ENCODE measurements at places on chromosomes 7 and 10.
A peak's percentile ranks its signal among the peaks of the same experiment; 100 is the strongest.

- DNase-seq = no peak
Measured at GRCh38 chr7:105264707-105265106, 124.0 kb downstream of the SRPK2 start.

DNA sequence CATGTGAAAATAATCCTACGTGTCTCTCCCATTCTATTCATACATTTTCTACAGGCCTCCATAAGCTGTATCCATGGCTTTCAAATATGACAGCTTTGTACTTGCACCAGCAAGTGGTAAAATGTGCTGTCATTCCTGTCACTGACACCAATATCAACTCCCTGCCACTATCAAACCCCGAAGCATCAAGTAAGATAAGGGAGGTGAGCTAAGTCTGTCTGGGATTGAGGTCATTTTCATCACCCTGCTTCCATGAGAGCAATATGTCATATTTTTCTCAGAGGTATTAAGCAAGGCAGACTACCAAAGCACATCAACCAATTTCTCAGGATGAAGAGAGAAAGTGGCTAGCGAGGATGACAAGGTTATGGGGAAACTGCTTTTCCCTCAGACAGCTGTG, 11.1 kb downstream of the GPR22 start:
- DNase-seq = no peak

GRCh38 chr7:11373546-11374142, 400.0 kb downstream of the PHF14 start:
- no peak for DNase-seq

- no peak for DNase-seq
Measured at GRCh38 chr7:135235841-135236240, 2.2 kb downstream of the STRA8 start.

- DNase-seq = no peak
Measured at GRCh38 chr10:48786606-48787282, 102.1 kb downstream of the WDFY4 start.

GRCh38 chr7:150432915-150433892, 17.2 kb upstream of the GIMAP8 start:
- DNase-seq = no peak

- no peak for DNase-seq
Measured at GRCh38 chr7:135231686-135232085, 2.0 kb upstream of the STRA8 start.

DNA sequence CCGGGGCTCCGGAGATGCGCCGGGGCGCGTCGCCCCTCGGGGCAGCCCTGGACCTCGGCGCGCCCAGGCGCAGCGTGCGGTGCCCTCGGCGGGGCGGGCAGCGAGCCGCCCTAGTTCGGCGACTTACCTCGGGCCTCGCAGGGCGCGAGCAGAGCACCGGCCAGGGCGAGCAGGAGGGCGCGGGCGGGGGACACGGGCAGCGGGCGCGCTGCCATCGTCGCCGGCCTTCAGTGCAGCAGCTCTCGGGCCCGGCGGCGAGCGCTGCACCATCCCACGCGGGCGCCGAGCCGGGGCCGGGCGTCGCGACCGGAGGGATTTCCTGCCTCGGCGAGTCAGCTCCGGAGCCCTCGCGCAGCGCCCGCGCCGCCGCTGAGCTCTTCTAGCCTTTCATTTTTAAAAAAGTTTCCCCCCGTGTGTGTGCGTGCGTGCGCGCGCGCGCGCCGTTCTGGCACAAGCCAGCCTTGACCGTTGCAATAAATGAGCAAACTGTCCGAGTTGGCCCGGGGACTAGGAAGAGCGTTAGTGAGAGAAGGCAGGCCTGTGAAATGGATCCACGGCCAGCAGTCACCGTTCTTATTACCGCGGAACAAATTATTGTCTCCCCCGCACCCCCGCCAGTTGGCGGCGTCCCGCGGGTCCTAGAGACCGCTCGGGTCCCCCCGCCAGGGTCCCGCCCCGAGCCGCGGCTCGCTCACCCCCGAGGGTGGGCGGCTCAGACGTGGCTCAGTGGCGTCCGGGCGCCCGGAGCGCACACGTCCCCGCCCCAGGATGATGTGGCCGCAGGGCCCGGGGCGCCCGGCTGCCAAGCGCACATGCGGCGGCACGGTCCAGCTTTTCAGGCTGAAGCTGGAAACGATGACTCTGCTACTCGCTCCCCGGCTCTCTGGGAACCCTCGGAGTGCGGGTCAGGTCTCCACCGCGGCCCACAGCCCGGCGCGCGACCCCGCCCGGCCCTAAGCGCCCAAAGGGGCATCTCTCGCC, at the start of gene ADAM12:
ADAM12 (minus strand) TSS at position 547 of the 981 bp plus-strand sequence; CDS start at position 215, 332 bp downstream.
- DNase-seq = no peak

GRCh38 chr10:75042292-75042974, 69.0 kb upstream of the SAMD8 start:
- DNase-seq = no peak

GRCh38 chr7:91880016-91880412, 488 bp downstream of the MTERF1 start:
- DNase-seq = no peak

- DNase-seq = no peak
Measured at GRCh38 chr7:117478836-117479224, 995 bp upstream of the CFTR start.

GRCh38 chr7:154789404-154789803, 213.5 kb downstream of the PAXIP1 start:
- no peak for DNase-seq

DNA sequence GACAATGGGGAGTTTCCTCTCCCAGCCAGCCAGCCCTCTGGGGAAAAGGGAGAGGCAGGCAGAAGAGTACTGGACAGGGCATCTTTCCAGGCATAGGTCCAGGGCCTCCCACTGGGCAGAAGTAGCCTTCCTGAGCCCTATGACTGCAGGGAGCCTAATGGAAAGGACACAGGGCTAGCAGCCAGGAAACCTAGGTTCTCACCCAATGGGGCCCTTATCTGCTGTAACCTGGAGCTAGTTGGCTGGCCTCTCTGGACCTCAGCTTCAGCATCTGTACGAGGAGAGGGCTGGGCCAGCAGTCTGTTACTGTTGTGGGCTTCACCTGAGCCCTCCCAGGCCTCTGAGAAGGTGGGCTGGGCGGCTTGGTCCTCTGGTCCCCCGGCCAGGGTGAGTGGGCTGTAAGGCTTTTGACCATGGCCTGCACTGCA, 22.4 kb downstream of the LDB3 start:
- no peak for DNase-seq

DNA sequence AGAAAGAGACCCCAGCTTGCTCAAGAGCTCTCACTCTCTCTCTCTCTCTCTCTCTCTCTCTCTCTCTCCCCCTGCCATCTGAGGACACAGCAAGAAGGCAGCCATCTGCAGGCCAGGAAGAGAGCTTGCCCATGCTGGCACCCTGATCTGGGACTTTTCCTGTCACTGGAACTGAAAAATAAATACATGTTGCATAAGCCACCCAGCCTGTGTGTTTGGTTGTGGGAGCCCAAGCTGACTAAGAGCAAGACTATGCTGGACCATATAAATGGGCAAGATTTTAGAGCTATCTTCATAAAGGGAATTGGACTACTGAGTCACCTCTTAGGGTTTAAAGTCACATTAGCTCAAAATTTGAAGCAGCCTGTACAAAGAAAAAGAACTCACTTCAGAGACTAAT, 98.6 kb downstream of the SLC16A9 start:
- DNase-seq = no peak

GRCh38 chr10:77638321-77639101, 903 bp upstream of the KCNMA1 start:
- DNase-seq = peak; percentile 27

- DNase-seq = no peak
Measured at GRCh38 chr7:28647076-28647421, 234.7 kb downstream of the CREB5 start.

- no peak for DNase-seq
Measured at GRCh38 chr7:151432658-151433521, 7.1 kb downstream of the CRYGN start.

DNA sequence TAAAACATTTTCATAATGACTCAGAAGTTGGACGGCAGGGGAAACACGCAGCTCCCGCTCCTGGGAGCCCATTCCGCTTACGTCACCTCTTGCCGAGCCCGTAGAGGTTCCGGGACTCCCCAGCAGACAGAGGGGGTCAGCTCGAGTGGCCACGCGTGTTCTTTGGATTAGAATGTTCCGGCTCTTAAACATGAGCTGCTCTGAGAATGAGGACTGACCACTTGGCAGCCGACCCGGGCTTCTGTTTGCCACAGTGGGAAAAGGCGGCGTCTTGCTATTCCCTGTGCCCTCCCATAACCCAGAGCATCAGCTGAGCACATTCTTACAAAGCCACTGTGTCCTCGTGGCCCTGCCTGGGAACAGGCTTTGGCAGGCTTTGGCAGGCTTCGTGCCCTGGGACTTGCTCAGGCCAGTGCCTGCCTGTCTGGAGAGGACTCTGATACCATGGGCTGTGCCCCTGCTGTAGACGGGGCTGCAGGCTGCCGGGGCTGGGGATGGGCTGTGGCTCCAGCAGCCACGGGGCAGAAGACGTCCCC, 40.1 kb downstream of the PFKP start:
- DNase-seq = no peak

GRCh38 chr7:137545059-137545716, 201.7 kb upstream of the PTN start:
- DNase-seq = no peak

DNA sequence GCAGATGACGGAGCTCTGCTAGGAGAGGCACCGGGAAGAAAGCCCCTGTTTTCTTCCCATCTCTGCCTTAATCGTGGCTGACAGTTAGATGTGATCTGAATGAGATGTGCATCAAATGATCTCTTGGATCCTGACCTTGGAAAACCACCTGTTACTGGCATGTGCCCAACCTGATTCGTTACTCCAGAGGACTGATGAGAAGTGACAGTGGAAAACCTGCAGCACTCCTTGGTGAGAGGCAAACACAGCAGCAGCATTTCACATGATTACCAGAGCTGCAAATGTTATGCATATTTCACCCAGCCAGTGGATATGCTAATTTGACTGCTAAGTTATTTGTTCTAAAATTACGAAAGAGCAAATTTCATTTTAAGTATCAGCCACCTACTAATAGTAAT, 95.3 kb downstream of the PTPRN2 start:
- no peak for DNase-seq

- DNase-seq = no peak
Measured at GRCh38 chr7:50393547-50394252, 56.5 kb downstream of the FIGNL1 start.

- no peak for DNase-seq
Measured at GRCh38 chr7:133081119-133081598, 731 bp downstream of the CHCHD3 start.

- no peak for DNase-seq
Measured at GRCh38 chr10:114045136-114046086, 1.7 kb downstream of the ADRB1 start.

DNA sequence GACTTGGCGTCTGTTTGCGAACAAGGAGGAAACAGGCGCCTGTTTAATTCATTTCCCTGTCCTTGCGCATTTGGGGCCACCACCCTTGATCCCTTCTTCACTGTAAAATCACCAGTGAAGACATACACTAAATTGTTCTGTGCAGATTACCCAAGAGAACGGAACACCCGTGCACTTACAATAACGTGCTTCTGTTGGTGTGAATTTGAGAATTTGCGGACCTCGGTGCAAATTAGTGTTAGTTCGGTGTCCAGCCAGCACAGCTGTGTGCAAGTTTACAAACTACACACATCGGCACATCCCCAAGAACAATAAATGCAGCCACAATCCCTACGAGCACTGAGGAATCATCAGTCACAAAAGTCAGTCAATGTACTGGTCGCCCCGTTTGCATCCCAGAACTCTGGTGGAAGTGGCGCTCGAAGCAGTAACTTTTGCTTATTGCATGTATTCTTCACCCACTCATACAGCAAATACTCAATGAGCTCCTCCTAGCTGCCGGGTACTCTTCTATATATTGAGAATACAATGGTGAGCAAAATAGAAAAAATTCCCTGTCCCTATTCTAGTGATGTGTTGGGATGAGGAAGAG, 786 bp upstream of the CNOT4 start:
- DNase-seq = no peak

DNA sequence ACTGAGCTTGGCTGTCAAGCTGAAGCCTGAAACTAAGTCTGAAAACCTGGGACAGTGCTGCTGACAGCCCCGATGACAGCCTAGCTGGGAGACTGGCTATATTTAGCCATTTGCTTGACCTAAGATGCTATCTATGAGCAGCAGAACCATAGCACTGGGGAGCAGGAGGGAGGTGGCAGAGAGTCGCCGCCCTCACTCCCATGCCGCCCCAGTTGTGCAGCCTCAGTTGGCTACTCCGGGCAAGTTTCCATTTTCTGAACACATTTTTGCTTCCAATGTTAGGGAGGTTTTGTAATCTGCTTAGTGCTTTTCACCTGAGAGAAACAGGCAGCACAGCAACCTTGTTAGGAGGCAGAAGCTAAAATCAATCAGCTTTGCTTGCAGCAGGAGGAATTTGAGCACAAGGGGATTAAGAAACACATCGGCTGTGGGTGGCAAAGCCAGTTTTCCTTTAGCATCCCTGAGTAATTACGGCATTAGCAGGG, 20.4 kb upstream of the C10orf71 start:
- no peak for DNase-seq

DNA sequence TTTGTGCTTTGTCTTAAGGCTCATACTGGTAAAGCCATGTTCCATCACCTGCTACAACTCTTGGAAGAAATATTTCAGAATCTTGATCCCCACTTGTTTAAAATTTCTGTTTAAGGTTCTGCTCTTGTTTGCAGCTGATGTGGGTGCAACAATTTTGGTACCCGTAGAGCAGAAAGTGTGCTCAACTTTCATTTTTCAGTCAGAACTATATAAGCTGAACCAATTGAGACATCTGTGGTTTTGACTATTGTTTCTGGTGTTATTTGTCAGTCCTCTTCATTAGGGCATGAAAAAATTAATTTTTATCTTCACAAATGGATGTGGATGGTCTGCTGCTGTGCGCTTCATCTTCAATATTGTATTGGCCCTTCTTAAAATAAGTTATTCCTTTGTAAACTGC, 10.9 kb downstream of the MGAM start:
- DNase-seq = no peak

DNA sequence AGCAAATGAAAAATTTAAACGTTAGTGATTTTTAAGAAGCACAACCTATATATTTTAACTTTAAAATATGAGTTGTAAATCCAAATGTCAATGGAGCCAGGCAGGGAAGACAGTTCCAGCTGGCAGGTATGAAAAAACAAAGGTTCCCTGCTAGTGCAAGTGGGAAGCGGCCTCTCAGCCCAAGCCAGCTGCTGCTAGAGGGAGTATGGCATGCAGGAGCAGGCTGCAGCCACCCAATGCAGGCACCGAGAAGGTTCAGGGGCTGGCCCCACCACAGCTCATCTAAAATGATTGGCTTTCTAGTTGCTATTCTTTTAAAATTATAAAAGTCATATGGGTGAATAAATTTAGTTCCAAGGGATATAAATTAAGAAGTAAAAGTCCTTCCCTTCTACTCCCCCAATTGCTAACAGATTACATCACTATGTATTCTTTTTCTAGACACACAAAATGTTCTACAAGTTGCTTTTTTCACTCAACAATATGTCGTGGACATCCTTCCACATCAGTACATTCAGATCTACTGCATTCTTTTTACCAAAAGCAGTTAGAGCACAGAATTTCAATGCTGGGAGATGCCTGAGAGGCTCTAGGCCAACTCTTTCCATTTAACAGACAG, 69.3 kb downstream of the SGMS1 start:
- no peak for DNase-seq
